Epithelial cell of proximal tubule (primary cell): ENCODE measurements at places on chromosomes 1 and 21. TPM values are rescaled to one million over a fixed set of nuclear protein-coding genes. Genes with fewer than 3 reads are reported as not detected.

KANK4 gene
- under 0.01 TPM in 1 of 2 replicates, not detected in the other for total RNA-seq

AMY1A gene
- total RNA-seq, result not detected in 2 replicates

DNA sequence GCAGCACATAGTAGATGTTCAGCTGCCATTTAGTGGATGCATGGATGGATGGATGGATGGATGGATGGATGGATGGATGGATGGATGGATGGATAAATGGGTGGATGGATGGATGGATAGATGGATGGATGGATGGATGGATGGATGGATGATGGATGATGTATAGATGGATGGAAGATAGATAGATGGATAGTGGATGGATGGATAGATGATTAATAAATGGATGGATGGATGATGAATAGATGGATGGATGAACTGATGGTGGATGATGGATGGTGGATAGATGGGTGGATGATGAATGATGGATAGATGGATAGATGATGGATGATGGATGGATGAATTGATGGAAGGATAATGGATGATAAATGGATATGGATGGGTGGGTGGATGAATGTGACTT, 20.6 kb downstream of the MATN1 start:
- no peak for DNase-seq

DNA sequence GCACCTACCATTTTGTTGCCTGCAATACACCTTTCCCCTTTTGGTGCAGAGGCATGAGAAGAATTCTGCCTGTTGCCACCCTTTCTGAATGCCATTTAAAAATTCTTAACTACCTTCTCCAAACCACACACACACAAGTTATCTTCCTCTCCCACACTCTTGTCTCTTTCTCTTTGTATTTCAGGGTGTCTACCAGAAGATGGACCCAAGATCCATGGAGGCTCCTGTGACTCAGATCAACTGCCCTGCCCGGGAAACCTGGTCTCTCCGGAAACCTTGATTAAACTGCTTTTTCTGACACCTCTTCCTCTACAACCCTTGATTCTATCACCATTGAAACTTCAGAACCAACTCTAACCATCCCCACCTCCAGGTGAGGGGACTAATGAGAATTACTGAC, 2.4 kb upstream of the TARS2 start:
- no peak for DNase-seq

GRCh38 chr1:111802110-111802509, 46.4 kb downstream of the DDX20 start:
- DNase-seq, result no peak

DNA sequence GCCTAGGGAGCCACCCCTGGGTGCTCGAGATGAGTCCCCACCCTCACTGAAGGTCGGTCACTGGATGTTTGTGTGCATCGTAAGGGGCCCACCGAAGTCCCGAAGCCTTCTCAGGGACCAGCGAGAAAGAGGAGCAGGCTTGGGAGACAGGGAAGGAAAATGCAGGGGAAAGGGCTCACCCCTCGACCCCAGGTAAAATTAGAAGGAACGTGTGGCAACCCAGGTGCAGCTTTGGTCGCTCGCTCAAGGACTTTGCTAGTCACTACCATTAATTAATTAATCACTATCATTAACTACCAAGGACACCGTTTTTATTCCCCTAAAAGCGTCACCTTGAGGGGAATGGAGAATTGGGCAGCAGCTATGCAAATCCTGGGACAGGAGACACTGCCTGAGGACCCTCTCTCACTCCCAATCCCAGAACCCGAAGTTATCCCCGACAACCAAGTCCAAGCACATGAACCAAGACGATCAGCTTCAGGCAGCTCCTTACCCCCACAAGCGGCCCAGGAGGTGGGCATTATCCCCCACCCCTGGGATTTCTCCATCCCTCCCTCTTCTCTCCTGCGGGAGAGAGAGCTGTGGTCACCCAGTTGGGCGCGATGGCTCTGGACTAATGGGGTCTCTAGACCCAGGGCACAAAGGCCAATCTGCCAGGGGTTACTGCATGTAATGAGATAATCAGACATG, 4.2 kb upstream of the SIM2 start:
- DNase-seq, result no peak
